Stimulated activated naive CD8-positive, alpha-beta T cell treated with anti-CD3 and anti-CD28 coated beads, Interleukin-15, Interleukin-2, amounts not matched to agents 100 U/mL and 50 U/mL, for 24 hours (primary cell): ENCODE measurements at places on chromosomes 1 and 21.

- no peak for DNase-seq
Observed at GRCh38 chr1:62746086-62746808, 37.7 kb upstream of the ATG4C start.

GRCh38 chr1:32969566-32969965 lies 5.0 kb upstream of the RNF19B start:
- no peak for DNase-seq

DNA sequence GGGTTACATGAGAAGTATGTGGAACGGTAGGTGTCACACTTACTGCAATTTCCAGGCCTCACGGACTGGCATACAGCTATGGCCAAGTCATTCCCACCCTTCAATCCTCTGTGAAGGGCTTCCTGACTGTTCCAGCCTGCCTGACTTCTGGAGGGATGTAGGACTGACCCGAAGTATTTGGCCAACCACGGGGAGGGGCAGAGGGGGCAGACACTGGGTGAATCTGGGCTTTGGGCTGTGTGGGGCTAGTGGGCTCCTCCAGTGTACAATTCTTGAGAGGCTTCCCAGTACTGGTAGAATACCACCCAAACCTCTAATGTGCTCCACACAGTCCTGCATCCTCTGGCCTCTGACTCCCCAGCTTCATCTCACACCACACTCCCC lies 78.2 kb downstream of the FAM78B start:
- DNase-seq: no peak

GRCh38 chr1:58397187-58397820 lies 149.2 kb downstream of the OMA1 start:
- no peak for DNase-seq

GRCh38 chr21:29299916-29300806 lies 1.4 kb downstream of the BACH1 start:
- peak; percentile 33 for DNase-seq

DNA sequence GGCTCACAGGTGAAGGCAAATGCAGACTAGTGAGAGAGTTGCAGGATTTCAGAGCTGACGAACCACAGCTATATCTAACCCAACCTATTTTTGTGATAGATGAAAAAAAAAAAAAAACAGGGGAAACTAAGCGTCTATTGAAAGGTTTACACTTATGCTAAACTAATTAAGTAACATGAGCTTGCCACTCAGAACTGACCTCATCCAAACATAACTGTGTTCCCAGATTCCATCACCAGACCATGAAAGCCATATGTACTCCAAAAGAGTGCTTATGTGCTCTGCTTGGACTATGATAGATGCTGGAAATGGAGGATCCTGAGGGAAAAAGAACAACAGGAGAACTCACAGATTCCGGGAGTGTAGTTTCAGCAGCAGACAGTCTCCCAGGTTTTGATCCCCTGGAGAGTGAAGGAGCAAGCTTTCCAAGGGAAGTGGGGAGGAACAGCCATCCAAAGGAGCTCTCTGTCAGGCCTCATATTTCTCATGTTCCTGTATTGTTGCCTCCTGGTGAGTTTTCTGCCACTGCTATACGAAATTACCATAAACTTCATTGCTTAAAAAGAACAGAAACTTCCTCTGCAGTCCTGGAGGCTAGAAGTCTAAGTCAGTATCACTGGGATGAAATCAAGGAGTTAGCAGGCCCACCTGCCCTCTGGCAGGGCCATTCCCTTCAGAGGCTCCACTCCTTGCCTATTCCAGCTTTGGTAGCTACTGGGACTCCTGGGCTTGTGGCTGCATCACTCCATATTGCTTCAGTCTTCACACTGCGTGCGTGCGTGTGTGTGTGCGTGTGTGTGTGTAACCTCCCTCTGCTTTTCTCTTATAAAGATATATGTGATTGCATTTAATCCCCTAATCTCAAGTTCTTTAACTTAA lies 38.1 kb downstream of the NIBAN1 start:
- no peak for DNase-seq

- DNase-seq: no peak
Observed at GRCh38 chr1:163248064-163248463, 45.3 kb upstream of the RGS5 start.

DNA sequence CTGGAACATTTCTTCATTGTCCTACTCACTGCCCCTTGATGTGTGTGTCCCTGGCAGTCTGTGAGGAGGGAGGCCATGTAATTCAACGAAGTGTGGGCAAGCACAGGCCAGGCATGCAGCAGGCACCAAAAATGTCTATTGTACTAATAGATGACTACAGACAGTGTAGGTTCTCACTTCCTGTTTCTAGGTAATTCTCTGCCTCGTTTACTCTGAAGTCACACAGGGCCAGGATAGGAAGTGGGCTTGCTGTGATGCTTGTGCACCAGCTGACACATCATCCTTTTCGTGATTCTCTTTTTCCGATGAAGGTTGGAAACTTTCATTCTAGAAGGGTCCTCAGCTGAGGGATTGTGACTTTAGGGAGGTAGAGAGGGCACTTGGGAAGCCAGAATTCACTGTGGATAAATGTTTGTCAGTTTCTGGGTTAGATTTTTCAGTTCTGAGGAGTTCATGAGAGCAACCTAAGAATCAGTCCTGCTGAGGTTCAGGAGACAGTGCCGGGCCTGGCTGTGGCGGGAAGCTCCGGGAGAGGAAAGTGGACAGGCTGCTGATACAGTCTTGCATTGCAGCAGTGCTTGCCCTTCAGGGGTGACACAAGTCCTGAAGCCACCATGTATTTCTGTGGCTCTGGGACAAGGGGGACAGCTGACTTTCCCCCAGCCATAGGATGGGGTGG lies 4.3 kb upstream of the CSF1 start:
- DNase-seq: peak; percentile 57

DNA sequence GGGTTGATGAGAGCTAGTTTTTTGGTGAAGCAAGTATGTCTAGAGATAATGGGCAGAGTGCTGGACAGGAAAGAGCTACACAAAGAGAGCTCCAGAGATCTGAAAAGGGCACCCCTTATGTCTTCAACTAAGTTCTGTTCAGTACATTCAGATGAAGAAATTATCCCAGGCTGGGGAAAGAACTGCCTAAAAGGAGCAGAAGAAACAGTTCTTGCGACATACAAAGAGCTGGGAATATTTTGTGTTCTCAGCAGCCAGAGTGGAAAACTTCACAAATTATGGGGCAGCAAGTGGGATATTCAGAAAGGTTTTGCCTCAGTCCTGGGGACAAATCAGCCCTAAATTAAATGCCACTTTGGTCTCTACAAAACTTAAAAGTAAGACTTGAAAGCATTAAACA lies 17.4 kb upstream of the CCN1 start:
- DNase-seq: no peak

GRCh38 chr1:91754348-91754747 lies 131.6 kb downstream of the TGFBR3 start:
- peak; percentile 52 for DNase-seq

DNA sequence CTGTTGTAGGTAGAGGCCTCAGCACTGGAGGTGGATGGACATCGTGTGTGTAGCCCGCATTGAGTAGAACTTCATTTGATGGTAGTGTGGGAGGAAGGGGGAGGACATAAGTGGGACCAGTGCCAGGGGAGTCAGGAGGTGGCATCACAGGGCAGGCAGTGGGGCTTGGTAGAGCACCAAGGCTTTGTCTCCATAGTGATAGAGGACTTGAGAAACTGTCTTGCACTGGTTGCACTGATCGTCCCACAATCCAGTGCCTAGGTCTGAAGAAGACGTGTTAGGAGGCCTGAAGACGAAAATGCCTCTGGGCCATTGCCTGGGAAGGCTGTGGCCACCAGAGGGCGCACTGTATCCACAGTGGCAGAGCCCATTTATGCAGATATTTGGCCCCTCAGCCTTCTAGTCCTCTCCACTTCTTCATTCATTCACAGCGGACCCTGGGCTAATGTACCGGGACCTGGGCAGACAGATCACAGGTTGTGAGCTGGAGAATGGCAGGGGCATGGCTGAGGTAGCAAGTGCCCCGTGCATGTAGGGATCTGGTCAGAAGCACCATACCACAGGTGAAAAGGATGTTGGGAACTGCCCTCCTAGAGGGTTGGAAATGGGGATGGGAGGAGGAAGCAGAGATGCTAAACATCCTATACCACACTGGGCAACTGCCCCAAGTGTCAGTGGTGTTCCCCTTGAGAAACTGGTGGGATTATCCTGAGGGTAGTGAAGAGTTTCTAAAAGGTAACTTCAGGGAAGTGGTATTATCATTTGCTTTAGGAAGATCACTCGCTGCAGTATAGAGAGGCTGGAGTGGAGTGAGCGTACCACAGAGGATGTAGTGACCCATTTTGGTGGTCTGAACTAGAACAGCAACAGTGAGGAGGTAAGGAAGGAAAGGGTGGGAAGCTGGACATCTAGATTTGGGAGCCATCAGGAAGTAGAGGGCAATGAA lies 95.3 kb downstream of the PIK3R3 start:
- peak; percentile 88 for DNase-seq

- DNase-seq: peak; percentile 17
Observed at GRCh38 chr21:45975020-45975666, 6.4 kb upstream of the COL6A1 start.

DNA sequence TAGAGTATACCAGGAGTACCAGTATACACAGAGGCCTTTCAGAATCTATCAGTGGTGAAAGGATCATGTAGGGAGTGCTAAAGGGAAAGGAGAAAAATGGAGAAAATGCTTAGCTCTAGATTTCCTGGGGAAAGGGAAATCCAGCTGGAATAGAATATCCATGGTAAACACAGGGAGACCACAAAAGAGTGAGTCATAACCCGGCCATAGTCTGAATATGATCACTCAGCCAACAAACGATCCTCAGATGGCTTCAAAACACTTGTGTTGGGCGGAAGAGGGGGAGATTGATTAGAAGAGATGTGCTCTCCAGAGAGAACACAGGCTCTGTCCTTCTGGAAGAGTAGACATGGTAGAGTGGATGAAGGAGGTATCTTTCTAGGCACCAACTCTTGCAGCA lies 180.6 kb downstream of the PAPPA2 start:
- DNase-seq: no peak
